ENCODE measurements at places on chromosomes 2 and 18. TPM values are rescaled to one million over a fixed set of nuclear protein-coding genes. Genes with fewer than 3 reads are reported as not detected.

The NAT8 gene
- not detected for total RNA-seq

GRCh38 chr2:150705357-150705756, 217.9 kb upstream of the RND3 start:
- H3K36me3 ChIP-seq, result no peaks in the 10 kb centered on the region
- H3K27ac ChIP-seq, result no peak overlapping the region
- DNase-seq, result no peak
- no peaks in the 10 kb centered on the region for H3K27me3 ChIP-seq
- H3K4me1 ChIP-seq, result no peaks in the 10 kb centered on the region
- H3K4me3 ChIP-seq, result no peak overlapping the region

DNA sequence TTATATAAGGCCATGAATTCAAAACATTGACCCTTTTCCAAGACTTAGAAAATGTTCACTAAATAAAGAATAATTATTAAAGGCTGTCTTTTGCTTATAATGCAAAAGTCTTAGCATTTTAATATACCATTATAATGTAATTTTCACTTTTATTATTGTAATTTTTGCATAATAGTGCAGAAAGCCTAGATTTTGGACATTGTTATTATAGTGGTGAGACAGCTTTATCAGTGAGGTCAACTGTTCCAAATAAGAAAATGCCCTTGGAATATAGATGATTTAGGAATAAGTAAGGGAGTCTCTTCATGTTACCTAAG, 56.6 kb downstream of the ATIC start:
- H3K36me3 ChIP-seq, result peaks cover 50% of the 10 kb centered on the region
- H3K4me3 ChIP-seq, result no peak overlapping the region
- no peaks in the 10 kb centered on the region for H3K4me1 ChIP-seq
- H3K27me3 ChIP-seq, result no peaks in the 10 kb centered on the region
- no peak overlapping the region for H3K27ac ChIP-seq

GRCh38 chr2:203532957-203533658, 2.0 kb downstream of the RAPH1 start:
- peak; percentile 71 for DNase-seq
- H3K4me3 ChIP-seq, result peak overlapping the region; percentile 70
- no peaks in the 10 kb centered on the region for H3K36me3 ChIP-seq
- no peaks in the 10 kb centered on the region for H3K27me3 ChIP-seq
- H3K27ac ChIP-seq, result no peak overlapping the region
- peaks cover 3% of the 10 kb centered on the region for H3K4me1 ChIP-seq

Data from lung (tissue), 17 donors.